ENCODE measurements at places on chromosomes 7 and 10. TPM values are rescaled to one million over a fixed set of nuclear protein-coding genes. Genes with fewer than 3 reads are reported as not detected.

DNA sequence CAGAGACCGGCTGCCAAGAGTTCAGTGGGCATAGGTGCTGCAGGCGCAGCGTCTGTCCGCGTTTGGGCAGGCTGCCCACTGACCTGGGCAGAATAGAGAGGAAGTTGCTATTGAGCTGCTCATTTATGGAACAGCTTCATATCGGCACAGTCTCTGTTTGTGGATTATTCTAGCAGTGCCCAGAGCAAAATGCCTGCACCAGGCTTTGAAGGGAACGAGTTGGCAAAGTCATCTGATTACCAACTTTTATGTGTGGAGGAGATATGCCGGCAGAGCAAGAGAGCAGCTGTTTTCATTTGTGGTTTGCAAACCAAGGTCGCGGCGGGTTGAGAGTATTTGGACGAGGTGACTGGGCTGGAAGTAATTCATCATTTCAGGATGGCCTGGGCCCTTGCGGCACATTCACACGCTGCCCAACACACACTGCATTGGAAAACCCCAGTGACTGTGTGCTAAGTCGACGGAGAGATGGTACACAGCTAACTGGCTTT lies 228.5 kb downstream of the TCERG1L start:
- DNase-seq = peak; percentile 47

DNA sequence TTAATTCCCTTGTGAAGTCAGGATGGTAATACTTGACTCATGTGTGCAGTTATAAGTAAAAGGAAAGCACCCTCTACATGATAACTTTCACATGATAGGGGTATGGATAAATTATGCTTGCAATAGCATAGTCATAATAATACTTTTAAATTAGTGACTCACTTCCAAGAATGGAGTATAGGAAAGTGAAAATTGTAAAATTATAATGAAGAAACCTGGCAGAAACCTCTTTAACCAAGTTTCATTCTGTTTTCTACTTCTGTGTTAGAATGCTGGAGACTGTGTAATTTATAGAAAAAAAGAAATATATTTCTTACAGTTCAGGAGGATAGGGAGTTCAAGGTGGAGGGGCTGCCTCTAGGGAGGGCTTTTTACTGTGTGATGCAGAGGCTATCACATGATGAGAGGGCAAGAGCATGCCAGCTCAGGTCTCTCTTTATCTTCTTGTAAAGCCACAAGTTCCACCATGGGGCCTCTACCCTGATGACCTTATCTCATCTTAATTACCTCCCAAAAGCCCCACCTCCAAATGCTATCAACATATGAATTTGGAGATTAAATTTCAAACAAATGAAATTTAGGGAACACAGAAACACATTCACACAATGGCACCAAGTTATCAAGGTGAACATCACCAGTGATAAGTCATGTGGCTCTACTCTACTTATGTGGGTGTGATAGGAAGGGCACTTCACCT lies 43.2 kb downstream of the HDAC9 start:
- DNase-seq = no peak

GRCh38 chr10:22027364-22028238 lies 24.1 kb upstream of the DNAJC1 start:
- peak; percentile 40 for DNase-seq

The SPRN gene
- 0.11 TPM for polyA plus RNA-seq

DNA sequence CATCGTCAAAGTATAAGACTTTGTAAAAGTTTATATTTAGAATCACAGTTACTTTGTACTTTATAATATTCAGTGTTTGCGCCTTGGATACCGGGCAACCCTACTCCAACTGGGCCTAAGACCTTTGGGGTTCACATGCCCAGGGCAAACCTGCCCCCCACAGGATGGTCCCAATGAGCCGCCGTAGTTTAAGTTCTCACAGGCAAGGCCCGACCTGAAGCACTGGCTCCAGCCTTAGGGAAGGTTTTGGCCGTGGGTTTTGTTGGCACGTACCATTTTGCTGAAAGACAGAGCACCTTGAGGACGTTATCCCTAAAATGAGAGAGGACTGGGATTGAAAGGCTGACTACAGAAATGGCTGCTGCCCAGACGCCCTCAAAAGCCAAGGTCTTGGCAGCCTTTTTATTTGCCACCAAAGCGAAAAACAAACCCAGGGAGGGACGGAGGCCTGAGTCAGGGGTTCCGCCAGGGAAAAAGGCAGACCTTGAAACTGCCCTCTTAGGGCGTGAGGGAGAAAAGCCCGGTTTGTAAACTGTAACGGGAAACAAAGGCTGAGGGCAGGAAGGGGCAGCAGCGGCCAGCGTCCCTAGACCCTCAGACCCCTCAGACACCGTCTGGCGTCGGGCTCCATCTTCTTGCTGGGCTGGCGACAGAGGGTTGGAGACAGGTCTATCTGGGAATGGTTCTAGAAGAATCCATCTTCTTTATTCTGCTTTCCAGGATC lies at the start of gene CCDC172:
Gene CCDC172 (plus strand): TSS at position 222 of the 724 bp plus-strand sequence. CDS start 564 bp downstream, outside the sequence.
- no peak for DNase-seq

GRCh38 chr10:87865241-87865881 lies 1.9 kb downstream of the PTEN start:
- no peak for DNase-seq

The FEZF1 gene
- not detected for polyA plus RNA-seq

GRCh38 chr7:78777829-78778228 lies 675.6 kb downstream of the MAGI2 start:
- no peak for DNase-seq

DNA sequence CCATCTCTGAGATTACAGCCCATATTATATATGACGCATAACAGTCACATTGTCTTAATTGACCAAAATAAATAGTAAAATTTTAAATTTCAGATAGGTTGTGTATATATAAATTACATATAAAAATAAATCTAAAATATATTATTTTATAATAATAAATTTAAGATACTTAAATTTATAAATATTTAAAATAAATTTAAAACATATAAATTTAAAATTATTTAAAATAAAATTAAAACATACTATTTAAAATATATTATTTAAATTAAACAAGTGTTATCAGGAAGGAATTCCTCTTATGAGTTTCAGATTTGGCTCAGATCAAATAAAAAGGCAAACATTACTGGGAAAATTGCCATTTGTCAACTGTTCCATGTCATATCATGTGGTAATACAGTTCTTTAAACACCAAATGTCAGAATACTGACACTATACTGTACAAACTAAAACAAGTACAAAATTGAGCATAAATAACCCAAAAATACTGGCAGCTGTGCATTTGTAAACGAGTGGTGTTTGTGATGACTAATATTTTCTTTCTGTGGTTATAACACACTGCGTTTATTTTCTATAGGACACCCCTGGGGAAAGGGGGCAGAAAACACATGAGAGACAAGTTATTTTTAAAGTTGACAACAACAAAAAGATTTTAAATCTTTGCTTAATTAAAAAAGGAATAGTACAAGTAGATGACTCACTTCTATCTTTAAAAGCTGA lies 71.3 kb upstream of the DGKB start:
- DNase-seq = no peak

GRCh38 chr10:109664554-109664953 lies 258.8 kb downstream of the XPNPEP1 start:
- no peak for DNase-seq

DNA sequence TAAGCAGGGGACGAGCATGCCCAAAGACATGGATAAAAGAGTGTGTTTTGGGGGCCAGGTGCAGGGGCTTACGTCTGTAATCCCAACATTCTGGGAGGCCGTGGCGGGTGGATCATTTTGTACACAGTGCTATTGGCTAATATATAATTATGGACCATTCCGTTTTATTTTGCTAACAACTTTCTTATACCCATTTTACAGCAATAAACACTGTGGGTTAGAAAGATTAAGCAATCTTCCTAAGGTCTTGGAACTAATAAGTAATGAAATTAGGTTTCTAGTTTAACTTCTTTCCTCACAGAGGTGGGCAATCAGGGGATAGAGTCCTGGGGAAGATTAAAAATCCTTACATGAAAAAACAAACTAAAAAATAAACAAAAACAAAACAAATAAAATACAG lies 3.4 kb downstream of the GGCT start:
- no peak for DNase-seq

The GNAI1 gene
- 11.9 TPM for polyA plus RNA-seq

The COG5 gene
- 5.6 TPM for polyA plus RNA-seq

The AKR1C8 gene
- polyA plus RNA-seq = 0.03 TPM

- no peak for DNase-seq
Measured at GRCh38 chr10:71889388-71889987, 38.4 kb upstream of the PSAP start.

The JCAD gene
- 11.3 TPM for polyA plus RNA-seq

DNA sequence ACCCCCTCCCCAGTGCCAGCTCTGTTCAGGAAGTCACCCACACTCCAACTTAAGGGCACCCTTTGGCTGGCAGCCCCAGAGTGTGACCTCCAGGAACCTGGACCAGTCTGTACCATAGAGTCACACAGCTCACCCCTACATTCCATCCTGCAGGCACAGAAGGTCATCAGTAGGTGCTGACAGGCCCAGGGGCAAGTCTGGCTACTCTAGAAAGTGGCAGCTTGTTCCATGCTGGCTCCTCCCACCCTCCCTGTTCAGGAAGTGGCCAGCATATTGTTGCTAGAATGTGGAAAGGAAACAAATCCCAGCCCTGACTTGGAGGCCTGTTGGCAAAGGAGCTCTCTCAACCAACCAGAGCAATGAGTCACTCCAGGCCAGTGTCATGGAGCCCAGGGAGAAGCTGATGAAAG lies 3.2 kb upstream of the NCOA4 start:
- DNase-seq = no peak

The SRGN gene
- polyA plus RNA-seq = 58.1 TPM

The MALRD1 gene
- polyA plus RNA-seq = 2.6 TPM

GRCh38 chr10:118471863-118472262 lies 123.6 kb downstream of the PRLHR start:
- DNase-seq = no peak

The RHBDD2 gene
- polyA plus RNA-seq = 97.1 TPM

DNA sequence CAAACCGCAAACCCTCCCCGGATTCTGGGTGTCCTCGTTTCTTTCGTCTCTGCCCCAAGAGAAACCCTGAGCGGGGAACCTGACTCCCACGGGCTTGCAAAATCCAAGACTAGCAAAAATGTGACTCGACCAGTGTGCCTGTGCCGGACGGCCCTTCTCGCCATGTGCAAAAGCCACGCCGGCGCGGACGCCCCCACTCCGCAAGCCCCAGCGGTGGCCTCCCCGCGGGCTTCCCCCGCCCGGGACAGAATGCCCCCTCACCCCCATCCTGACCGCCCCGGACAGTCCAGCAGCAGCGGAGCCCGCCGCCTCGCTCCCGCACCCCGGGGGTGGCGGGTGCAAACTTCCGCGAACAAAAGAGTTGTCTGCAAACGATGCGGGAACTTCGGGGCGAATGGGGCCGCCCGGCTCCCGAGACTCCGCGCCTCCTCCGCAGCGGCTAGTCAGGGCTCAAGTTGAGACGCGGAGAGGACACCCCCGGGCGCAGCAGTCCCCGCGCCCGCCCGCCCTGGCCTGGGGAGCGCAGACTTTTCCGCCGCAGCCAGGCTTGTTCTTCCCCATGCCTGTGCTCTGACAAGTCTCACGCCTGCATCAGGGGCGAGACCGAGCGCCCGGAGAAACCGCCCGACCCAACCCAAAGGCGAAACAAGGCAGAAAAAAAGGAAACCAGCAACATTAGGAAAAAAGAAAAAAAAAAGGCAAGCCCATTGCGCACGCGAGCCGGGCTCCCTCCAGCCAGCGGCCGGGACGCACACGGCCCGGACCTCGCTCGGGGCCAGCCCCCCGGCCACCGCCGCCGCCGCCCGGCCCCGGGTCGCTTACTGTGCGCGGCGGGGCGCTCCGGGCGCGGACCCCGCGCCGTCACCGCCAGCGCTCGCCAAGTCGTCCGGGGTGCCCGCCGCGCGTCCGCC lies 732 bp downstream of the FAM53B start:
- DNase-seq = peak; percentile 46

DNA sequence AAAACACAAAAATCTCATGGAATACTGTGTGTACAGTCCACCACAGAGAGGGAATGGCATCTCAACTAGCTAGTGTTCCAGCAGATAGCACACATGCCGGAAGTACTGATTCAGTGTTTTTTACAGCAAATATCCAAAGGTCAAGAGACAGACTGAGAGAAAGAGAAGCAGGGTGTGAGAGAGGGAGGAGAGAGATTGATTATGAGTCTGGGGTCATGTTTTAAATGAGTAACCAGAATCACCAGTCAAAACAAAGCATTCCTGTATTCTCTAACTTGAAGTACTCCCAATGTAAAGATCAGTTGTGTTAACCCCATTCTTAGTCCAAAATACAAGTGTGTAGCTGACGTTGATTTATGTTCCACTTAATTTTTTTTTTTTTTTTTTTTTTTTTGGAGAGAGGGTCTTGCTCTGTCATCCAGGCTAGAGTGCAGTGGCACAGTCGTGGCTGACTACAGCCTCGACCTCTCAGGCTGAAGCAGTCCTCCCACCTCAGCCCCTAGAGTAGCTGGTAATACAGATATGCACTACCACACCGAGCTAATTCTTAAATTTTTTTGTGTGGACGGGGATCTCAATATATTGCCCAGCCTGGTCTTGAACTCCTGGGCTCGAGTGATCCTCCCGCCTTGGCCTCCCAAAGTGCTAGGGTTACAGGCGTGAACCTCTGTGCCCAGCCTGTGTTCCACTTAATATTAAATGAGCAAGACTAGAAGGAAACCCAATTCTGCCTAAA lies 114.2 kb downstream of the TAF3 start:
- peak; percentile 22 for DNase-seq

GRCh38 chr10:71719042-71719441 lies 536 bp downstream of the C10orf105 start:
- DNase-seq = peak; percentile 52

GRCh38 chr10:126250045-126250444 lies 138.2 kb downstream of the ADAM12 start:
- DNase-seq = no peak

The COL1A2 gene
- 175 TPM for polyA plus RNA-seq

DNA sequence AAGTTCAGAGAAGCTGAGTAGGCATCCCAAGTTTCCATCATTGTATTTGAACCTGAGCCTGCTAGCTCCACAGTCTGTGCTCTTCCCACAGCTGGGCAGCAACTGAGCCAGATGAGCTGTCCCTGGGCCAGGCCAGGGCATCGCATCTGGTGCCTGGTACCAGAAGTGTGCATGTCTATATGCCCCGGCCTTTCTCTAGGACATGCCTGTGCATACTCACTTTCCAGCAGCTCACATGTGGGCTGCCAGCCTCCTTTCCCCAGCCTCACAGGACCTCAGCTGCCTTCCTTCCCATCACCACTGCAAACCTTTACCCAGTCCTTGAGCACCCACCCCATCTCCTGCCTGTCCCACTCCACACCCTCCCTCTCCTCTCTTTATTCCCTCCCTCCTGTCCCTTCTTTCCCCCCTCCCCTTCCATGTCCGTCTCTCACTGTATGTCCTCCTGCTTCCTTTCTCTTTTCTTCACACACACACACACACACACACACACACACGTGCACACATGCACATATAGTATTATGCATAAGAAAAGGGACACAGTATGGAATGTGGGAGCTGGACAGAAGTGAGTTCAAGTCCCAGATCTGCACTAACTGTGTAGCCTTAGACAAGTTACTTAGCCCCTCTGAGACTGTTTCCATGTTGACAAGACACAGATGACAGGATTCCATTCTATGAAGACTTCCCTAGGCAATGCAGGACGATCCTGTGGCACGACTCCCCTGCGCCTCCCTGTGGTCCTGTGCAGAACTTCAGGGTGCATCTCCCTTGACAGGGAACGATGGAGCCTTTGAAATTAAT lies 10.9 kb downstream of the CDHR1 start:
- peak; percentile 14 for DNase-seq

GRCh38 chr7:138663725-138664710 lies 37.1 kb downstream of the SVOPL start:
- DNase-seq = peak; percentile 43

The SLC39A12 gene
- polyA plus RNA-seq = 0.26 TPM

All from lung (tissue), 17 donors.